ENCODE measurements at places on chromosomes 5 and 9.

GRCh38 chr5:58002323-58002722 lies 457.6 kb downstream of the PLK2 start:
- no peak for DNase-seq

GRCh38 chr9:94600258-94600657 lies 6.6 kb upstream of the FBP2 start:
- DNase-seq = no peak

DNA sequence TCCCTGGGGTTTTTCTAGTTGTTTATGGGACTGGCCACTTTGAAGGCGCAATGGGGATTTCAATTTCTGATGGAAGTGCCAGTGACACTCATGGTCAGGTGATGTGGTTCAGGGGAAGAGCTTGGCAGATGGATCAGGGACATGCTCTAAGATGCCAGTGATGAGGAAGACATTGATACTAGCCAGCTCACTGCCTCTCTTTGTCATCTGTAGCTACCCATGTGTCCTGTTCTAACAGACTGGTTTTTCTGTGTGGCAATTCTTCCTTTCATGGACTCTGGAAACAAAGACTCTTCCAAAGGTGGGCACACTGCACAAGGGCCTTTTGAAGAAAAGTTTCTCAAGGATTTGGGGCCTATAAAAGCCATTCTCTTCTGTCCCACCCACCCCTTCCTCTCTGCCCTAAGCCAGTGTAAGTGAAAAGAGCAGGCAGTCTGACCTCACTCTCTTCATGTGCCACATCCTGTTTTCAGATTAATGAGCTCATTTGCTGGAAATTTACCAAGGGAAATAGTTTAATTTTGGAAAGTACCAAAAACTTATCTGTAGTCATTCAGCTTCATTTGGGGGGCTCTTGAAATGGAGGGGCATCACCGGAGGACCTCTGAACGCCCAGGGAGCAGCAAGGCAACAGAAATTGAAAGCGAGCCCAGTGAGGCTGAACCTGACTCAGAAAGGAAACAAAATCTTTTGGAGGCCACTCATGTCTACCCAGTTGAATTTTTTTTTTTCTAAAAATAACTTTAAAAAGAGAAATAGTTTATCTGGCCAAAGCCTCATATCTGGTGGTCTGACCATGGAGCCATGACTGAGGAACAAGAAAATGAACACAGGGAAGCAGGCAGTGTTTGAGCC lies 4.9 kb upstream of the TRAF1 start:
- peak; percentile 53 for DNase-seq

DNA sequence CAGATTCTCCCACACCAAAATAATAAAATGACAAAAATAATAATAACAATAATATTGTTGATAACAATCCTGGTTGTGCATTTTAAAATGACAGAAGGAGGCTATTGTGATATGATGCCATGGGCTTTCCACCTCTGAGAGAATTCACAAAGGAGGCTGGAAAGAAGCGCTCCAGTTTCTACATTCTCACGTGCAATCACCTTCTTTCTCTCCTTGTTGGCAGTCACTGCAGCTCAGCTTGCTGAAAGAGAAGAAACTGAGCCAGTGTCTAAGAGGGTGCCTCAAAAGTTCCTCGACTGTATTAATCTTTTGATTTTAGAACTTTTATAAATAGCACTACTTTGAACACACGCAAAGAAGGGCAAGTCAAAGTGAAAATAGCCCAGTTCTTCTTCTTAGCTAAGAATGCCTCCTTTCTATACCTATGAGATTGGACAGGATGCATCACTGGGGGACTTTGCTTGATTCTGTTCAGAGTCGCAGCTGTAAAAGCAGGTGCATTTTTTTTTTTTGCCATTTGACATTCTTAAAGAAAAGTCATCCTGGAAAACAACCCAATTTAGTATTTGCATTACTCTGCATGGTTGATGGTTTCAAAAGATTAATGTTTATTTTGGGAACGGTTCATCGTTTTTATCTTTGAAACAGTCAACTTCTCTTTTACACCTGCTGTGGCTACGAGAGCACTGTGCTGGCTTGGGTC lies 12.4 kb upstream of the SUB1 start:
- DNase-seq = no peak

- no peak for DNase-seq
Observed at GRCh38 chr5:34053133-34053532, 10.1 kb upstream of the C1QTNF3 start.

- DNase-seq = no peak
Observed at GRCh38 chr9:16571127-16571802, 299.2 kb downstream of the BNC2 start.

GRCh38 chr9:96777426-96777864 lies 442 bp downstream of the ZNF510 start:
- no peak for DNase-seq

- DNase-seq = no peak
Observed at GRCh38 chr5:17477573-17478265, 20.3 kb upstream of the TAF11L2 start.

- no peak for DNase-seq
Observed at GRCh38 chr5:123046222-123046621, 9.7 kb upstream of the PPIC start.

DNA sequence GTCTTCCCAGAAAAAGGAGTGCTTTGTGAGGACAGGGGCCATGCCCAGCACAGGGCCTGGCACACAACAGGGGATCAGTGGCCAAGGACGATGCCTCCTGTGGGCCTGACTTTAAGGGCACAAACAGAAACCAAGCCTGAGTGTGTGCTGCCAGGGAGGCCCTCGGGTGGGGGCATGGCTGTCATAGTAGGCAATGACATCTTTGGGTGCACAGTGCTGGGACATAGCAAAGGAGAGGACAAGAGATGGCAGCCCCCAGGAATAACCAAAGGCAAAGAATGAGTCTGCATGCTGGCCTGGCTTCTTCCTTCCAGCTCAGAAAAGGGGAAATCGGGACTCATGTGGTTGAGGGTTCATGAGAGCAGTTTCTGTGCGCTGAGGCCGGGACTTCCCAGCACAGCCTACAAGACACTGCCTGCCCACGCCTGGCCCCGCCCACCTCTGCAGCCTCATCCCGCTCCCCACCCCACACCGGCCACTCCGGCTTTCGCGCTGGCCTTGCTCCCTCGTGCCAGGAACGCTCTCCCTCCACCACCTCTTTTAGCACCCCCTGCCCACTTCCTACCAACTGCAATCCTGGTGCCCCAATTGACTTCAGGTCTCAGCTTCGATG lies 13.8 kb upstream of the LHX2 start:
- DNase-seq = no peak

DNA sequence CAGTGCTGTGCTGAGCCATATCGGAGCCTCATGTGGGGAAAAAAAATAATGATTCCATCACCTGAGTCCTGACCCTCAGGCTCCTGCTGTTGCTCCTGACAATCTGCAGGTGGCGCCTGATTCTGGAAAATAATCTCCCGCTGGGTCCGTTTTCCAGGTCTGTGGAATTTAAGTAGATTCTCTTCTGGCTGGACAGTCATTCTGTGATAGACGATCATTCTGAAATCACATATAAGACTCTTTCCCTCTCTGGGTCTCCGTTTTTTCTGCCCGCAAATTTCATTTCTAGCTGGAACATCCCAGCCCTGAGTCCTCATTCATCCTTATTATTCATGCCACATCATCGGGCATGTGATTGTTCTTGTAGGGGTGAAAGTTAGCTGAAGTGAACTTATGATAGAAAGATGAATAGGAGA lies 22.1 kb upstream of the STXBP1 start:
- no peak for DNase-seq

DNA sequence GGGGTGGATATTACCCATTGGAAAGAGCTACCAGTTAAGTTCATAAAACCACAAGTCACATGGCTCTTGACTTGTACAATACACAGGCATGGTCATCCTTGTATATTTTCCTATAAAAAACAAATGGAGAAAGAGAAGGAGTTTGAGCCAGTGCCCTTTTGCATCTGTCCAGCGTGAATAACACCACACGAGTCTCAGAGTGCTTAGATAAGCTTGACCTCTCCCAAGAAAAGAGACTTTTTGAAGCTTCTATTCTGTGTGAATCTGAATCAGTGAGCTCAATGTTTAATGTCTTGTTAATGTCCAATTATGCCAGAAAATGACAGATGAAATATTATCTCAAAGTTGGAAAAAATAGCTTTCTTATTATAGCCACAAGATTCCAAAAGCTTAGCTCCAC lies 30.9 kb upstream of the LPAR1 start:
- no peak for DNase-seq

DNA sequence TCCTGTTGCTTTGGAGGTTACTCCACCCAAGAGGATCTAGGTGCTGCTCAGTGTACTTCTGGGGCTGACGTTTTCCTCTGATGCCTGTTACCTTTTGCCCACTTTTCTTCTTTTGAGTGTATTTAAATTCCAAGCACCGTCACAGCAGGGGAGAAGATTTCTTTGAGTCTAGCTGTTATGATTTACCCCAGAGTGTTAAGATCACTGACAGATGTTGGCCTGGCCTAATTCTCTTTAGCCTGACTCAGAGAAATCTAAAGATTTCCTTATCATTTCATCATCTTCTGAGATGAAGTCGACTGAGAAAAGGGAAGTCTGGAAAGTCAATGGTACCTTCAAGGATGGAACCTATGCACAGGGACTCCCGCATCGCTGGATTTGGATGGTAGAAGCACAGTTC lies 191.5 kb downstream of the FBXL7 start:
- no peak for DNase-seq

DNA sequence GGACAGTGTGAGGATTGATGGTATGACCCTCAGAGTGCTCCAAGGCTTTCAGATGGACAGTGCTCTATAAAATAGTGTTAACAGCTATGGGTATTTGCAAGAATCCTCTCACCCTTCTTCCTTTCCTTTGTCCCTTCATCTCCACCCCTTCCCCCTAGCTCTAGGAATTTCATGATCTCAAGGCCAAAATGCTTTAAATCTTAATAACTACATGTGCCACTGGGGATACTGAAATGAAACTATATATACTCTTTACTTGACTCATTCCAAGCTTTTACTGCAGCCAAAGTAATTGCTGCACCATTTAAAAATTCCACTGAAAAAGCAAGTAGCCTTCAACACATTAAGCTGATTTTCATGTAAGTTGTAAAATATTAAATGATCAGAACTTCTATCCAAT lies 361.6 kb upstream of the SLC30A5 start:
- no peak for DNase-seq

- DNase-seq = no peak
Observed at GRCh38 chr5:2105141-2105540, 222.4 kb upstream of the IRX4 start.

GRCh38 chr9:133282464-133283238 lies 7.7 kb upstream of the ABO start:
- no peak for DNase-seq

DNA sequence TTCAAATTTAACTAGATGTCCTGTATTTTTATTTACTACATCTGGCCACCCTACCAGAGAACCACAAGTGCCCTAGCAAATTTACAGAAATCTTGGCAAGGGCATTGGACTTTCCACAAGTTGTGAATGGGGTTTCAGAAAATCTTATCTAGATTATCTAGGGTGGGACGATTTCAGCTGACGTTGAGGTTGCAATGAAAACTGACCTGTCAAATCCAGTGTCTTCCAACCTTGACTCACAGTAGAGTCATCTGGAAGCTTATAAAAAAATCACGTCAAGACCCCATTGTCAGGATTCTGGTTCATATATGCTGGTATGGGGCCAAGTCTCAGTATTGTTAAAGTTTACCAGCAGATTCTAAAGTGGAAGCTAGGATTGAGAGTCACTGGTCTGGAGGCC lies 109.6 kb upstream of the ACTBL2 start:
- no peak for DNase-seq

DNA sequence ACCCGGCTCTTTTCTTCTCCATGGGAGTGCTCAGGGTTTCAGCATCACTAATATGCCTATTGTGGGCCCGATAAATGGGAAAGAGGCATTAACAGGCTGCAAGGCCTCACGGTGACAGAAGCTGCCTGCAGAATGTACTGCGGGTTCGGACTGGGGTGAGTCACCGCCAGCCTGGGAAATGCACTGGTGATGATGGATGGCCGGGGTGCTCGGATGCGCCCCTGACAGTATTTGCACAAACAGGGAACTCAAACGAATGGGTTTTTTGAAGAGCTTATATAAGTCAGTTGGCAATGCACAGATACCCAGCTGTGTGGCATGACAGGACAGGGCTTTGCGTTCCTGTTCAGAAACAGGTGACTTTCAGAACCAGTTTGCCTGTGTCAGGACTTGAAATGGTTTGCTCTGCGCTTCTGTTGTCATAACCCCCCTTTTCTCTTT lies 42.0 kb upstream of the PITX1 start:
- no peak for DNase-seq

- DNase-seq = no peak
Observed at GRCh38 chr5:108560581-108560980, 178.7 kb upstream of the FBXL17 start.

DNA sequence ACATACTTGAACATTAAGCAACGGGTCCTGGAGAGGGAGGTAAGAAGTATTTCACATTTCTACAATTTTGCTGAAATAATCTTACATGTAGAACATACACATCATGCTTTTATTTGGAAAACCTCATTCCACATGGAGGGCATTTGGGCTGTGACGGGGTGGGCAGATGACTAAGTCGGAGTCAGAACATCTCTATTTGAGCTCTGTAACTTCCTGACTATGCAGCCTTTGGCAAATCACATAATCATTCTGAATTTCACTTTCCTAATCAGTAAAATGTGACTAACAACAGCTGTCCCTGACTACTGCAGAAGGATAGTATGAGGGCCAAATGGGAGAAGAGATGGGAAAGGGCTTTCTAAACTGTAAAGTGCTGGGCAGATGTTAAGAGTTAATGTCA lies 17.1 kb upstream of the IL6ST start:
- no peak for DNase-seq

GRCh38 chr9:91711755-91712601 lies 238.1 kb downstream of the ROR2 start:
- DNase-seq = peak; percentile 7

GRCh38 chr5:143304836-143305475 lies 98.5 kb downstream of the NR3C1 start:
- DNase-seq = no peak

GRCh38 chr5:35046774-35047173 lies 975 bp downstream of the AGXT2 start:
- DNase-seq = no peak

- DNase-seq = no peak
Observed at GRCh38 chr5:175230299-175230698, 213.7 kb downstream of the DRD1 start.

DNA sequence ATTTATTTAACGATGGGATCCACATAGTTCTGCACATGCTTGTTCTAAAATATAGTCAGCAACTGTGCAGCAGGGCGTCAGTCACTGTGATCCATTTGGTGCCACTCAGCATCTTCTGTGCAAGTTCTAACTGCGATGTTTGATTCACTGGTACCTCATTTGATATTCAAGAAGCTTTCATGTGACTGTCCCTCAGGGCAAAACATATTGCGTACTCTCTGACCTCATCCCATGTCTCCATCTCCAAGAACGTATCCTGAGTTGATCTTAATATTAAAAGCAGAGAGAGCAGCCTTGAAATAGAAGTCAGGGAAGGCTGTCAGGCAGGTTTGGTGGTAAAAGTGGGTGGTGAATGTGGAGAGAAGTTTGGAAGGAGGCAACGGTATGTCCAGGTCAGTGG lies 116.5 kb upstream of the ATP10B start:
- DNase-seq = no peak

- no peak for DNase-seq
Observed at GRCh38 chr9:108270051-108270450, 585.7 kb downstream of the ACTL7B start.

- no peak for DNase-seq
Observed at GRCh38 chr9:114035845-114036801, 42.0 kb downstream of the AMBP start.

- DNase-seq = no peak
Observed at GRCh38 chr9:131679261-131680020, 60.4 kb downstream of the RAPGEF1 start.

GRCh38 chr9:3343671-3344070 lies 182.1 kb downstream of the RFX3 start:
- no peak for DNase-seq

- DNase-seq = no peak
Observed at GRCh38 chr5:73890569-73890968, 264.6 kb downstream of the ARHGEF28 start.

Data from T follicular helper cell (primary cell).